ENCODE measurements at places on chromosomes 3 and 15.

GRCh38 chr3:159451482-159451881 lies 537.2 kb upstream of the IL12A start:
- no peak for DNase-seq

DNA sequence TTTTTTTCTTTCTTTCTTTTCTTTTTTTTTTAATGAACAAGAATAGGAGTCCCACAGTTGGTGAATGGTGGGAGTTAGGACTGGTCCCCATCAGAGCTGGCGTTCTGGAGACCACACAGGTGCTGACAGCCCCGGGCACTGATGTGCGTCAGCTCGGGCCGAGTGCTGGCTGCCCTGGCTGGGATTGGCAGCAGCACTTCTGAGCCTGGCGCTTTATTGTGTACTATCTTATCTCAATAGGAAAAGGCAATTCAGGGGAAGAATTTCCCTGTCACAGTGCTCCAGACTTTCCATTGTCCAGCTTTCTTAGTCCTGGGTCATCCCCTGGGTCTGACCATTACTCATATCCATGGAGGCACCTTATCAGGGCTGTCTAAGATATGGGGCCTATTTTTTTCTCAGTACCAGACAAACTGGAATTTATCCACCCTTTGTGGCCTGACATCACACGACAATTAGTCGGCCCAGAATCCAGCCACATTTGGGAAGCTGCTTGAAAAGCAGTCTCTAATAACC lies 54.1 kb downstream of the TMEM44 start:
- no peak for DNase-seq

DNA sequence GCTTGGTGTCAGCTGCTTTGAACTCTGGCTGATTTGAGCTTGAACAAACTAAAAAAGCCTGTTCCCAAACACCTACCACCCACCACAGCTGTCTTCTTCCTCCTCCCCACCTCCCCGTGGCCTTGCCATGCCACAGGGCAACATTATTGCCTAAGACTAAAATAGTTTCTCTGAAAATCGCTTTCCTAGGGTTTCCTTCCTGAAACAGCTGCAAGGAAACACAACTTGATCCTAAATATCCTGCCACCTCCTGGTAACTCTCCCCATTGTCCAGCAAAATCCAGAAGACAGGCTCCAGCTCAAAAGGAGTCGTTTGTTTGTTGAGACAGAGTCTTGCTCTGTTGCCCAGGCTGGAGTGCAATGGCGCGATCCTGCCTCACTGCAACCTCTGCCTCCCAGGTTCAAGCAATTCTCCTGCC lies 193.9 kb upstream of the TPM1 start:
- DNase-seq: no peak

DNA sequence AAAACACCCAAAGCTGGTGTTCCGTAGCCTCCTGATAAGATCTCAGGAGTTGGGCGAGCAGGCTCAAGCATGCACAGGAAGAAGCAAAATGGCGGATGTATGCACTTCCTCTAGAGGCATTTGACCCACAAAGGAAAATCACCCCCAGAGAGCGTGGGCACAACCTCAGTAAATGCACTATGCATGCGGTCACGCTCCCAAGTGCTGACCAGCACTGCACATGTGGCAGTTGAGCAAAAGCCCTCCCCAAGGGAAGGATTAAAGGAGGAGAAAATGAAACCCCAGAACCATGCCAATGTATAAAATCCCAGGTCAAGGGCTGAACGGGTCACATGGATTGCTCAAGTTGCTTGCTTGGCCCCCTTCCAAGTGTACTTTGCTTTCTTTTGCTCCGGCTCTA lies 289.4 kb upstream of the IGF1R start:
- no peak for DNase-seq

GRCh38 chr15:63379492-63380150 lies 2.0 kb downstream of the CA12 start:
- no peak for DNase-seq

Measured in stimulated activated CD4-positive, alpha-beta T cell treated with anti-CD3 and anti-CD28 coated beads, Interleukin-2, amount 100 ng/mL, for 48 hours (primary cell).